ENCODE measurements at places on chromosomes 7 and 10.

- peak; percentile 68 for DNase-seq
Measured at GRCh38 chr7:124700655-124701054, 64.9 kb downstream of the GPR37 start.

- DNase-seq = no peak
Measured at GRCh38 chr10:27223964-27224363, 16.6 kb downstream of the ACBD5 start.

GRCh38 chr7:56097700-56098099 lies 4.9 kb upstream of the PHKG1 start:
- DNase-seq = no peak

- no peak for DNase-seq
Measured at GRCh38 chr10:48455392-48456151, 149.1 kb downstream of the MAPK8 start.

GRCh38 chr7:44275957-44276570 lies 49.3 kb downstream of the CAMK2B start:
- DNase-seq = no peak

DNA sequence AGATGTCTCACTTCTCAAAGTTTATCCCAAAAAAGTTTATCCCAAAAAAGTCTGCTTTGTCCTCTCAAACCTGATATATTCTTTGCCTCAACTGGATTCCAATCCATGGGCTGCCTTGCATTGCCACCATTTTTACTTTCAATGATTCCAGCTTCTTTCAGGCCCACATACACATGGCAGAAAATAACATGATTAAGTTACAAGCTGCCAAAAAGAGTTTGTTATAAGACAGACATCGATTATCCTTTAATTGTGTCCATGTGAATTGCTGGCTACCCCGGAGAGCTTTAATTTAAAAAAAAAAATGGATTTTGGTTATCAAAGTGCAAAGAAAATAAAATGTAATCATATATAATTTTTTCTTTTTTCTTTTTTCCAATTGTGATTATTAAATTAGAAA lies 819.6 kb upstream of the SORCS1 start:
- DNase-seq = no peak

DNA sequence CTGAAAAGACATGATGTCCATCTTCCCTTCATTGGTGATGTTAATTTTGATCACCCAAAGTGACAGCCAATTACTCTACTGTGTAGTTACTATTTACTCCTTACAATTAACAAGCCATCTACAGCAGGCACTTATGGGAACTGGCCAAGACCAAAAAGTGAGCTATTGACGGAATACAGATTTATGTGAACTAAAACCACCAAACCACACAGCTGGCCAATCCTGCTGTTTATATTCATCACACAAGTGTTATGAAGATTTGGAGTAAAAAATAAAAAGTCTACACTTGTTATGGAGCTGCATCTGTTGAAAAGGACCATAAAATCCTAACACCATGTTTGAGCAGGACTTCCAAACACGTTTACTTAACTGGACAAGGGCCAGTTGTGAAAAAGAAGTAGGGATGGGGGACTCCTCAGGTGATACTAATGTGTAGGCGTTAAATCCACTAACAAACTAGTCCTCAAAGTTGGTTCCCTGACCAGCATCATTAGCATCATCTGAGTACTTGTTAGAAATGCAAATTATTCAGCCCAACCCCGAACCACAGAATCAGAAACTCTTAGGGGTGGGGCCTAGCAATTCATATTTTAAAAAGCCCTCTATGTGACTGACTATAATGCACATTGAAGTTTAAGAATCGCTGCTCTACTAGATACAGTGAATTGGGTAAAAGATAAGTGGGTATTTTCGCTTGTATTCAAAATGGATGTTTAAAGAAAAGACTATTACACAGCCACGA lies 11.6 kb downstream of the MCMBP start:
- DNase-seq = no peak

- DNase-seq = no peak
Measured at GRCh38 chr10:131621784-131622624, 278.8 kb upstream of the PPP2R2D start.

DNA sequence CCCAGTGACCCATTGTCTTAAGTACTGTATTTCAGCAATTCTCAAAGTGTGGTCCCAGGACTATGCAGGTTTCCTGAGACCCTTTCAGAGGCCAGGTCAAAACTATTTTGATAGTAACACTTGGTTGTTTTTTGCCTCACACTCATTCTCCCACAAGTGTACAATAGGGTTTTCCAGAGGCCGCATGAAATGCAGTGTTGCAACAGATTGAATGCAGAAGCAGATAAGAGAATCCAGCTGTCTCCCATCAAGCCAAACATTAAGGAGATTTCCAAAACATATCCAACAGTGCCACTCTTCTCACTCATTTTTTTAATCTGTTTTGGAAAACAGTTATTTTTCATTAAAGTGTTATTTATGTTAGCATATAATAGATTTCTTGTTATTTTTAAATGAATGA lies 20.0 kb downstream of the VKORC1L1 start:
- DNase-seq = no peak

GRCh38 chr7:88458279-88458678 lies 151.6 kb upstream of the STEAP4 start:
- DNase-seq = no peak

DNA sequence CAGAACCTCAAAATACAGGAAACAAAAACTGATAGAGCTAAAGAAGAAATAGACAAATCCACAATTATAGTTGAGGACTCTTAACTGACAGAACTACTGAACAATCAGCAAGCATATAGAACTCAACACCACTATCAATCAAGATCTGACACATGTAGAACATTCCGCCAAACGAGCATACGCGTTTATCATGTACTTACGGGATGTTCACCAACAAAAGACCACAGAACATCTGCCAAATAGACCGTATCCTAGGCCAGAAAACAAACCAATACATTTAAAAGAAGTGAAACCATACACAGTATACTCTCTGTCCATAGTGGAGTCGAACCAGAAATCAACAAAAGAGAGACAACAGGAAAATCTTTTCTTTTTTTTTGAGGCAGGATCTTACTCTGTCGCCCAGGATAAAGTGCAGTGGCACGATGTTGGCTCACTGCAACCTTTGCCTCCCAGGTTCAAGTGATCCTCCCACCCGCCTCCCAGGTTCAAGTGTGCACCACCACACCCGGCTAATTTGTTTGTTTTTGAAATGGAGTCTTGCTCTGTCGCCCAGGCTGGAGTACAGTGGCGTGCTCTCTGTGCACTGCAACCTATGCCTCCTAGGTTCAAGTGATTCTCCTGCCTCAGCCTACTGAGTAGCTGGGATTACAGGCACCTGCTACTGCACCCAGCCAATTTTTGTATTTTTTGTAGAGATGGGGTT lies 5.1 kb downstream of the GNA12 start:
- no peak for DNase-seq

DNA sequence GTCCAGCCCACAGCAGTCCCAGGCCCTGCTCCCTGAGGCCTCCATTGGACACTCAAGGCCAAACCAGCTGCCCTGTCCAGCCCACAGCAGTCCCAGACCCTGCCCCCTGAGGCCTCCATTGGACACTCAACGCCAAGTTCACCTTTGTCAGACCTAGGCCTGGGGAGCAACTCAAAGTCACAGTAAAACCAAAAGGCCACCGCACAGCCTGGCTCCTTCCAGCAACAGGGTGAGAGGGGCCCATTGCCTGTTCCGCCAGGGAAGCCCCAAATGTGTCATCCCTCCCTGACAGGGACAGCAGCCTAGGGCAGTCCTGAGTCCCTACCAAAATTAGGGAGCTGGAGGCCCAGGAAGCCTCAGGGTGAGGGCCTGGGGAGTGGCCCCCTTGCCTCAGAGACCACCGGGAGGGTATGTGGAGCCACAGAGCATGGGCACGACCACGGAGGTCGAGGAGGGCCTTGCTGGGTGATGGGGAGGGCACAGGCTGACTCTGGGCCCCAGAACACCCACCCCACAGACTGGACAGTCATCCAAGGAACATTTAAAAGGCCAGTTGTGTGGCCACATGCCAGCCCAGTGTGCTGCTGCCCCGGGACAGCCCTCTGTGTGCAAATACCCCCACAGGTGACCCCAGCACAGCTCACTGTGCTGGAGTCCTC lies 66.5 kb upstream of the PPP2R2D start:
- DNase-seq = no peak

DNA sequence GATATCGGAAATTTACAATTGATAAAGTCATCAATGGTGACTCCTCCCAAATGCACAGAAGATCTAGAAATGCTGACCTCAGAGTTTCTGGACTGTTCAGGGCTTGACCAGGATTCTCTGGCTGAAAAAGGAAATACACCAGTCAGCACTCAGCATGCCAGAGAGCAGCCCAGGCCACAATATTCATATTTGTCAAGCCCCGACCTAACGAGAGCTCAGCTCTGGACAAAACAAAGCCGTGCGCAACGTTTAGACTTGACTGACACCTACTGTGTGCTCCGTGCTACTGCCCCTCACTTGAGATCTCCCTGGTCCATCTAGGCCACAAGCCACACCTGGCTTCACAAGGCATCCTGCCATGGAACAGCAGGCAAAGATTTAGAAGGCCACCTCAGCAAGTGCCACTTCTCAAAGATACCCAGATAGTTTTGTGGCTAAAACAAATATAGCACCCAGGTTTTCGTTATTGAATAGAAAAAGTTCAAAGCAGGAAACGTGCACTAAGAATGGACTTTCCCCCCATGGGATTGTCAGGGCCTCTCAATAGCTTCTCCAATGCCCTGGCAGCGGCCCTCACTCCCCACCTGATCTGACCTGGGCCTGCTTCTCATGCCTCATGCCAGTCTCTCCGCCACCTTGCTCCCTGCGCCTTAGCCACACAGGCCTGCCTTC lies 218.3 kb downstream of the FAM107B start:
- DNase-seq = no peak

GRCh38 chr7:23971031-23971430 lies 261.0 kb downstream of the STK31 start:
- no peak for DNase-seq

DNA sequence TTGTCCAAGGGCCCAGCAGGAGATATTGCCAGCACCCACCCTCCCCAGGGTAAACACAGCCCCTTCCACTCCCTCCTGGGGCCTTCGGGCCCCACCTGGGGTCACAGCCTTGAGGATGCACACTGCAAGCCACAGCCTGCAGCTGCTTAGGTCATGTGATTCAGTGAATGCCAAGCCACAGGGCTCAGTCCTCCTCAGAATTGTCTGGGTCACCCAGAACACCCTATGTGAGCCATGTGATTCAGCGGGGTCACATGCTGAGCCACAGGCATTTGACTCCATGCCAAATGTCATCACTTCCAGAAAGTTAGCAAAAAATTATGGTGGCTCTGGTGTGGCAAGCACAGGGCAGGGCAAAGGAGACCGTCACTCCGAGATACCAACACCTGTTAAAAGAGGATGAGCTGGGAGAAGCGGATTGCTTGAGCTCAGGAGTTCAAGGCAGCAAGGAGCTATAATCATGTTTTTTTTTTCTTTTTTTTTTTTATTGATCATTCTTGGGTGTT lies 17.2 kb upstream of the PSAP start:
- peak; percentile 49 for DNase-seq

DNA sequence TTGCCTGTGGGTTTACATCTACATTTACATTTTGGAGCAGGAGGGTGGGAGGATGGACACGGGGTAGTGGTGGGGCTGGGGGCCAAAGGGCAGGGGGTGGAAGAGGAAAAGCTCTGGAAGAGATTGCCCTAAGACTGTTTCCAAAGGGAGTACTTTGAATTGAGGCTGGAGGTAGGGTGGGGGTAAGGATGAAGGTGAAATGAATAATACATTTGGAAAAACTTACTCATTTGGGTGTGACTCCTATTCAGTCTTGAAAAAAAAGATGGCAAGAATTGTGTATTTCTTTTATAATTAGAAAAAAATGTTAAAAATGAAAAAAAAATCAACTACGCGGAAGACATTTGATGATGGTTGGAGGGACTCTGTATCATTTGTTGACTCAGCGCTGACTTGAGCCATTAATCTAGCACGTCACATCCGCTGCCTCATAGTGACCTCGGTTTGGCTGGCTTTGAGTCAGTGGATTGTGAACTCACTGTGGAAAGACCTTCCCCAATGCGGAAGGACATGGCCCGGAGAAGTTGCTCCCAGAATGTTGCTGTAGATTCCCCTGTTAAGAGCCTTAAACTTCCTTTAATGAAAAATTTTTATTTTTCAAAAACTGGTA lies 2.8 kb downstream of the FAM180A start:
- peak; percentile 81 for DNase-seq

DNA sequence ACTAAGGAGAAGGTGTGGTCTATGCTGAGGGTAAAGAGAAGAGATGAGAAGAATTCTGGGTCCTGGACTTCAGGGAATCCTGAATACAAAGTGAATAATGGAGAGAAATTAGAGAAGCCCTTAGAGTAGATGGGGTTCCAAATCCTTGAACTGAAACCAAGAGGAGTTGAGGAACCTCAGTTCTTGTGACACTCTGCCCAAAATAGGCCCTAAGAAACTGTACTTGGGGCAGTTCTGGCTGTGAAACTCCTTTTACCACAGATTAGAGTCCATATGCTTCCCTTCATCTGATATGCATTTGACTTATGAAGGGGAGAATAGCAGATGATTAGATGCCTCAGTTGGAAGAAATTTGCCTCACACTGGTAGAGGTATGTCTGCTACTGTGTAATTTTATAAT lies 19.0 kb downstream of the TES start:
- DNase-seq = no peak

- no peak for DNase-seq
Measured at GRCh38 chr7:30815951-30816644, 44.9 kb downstream of the MINDY4 start.

DNA sequence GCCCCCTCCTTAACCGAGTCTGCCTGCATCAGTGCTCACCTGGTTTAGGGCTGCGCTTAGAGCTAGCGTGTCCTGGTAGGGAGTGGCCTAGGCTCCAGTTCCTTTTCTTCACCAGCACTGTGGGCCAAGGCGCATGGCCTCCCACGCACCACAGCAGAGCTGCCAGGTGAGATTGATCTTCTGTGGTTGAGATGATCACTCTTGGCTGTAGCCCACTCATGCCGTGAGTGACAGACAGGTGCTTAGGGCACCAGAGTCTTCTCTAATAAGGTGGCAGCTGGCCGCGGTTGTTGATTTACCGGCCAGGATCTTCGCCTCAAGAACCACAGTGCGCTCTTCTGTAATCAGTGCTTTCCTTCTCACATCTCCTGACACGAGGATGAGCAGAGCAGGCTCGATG lies 157.2 kb upstream of the INSYN2A start:
- no peak for DNase-seq

GRCh38 chr10:114100848-114101741 lies 57.4 kb downstream of the ADRB1 start:
- peak; percentile 18 for DNase-seq

DNA sequence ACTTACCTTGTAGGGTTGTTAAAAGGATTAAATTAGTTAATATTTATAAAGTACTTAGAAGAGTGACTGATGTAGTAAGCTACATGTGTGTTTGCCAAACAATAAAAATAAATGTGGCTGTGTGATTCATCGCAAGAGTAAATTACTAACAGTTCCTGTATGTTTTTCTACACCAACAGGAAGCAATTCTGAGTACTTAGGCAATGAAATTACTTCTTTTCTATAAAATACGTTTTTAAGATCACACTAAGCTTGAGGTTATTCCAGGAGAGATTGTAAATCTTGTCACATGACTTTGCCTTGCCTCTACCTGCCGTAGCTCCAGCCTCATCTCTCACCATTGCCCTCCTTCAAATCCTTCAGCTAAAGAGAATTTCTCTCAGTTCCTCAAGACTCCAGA lies 18.1 kb upstream of the GSTK1 start:
- DNase-seq = no peak

- no peak for DNase-seq
Measured at GRCh38 chr10:122115874-122116273, 126.9 kb downstream of the TACC2 start.
